Left hindlimb (tissue), 1 donor: ENCODE measurements at places on chromosomes 5 and 9.

GRCh38 chr9:1429297-1429696 is 379.1 kb downstream of the DMRT2 start:
- DNase-seq: no peak

DNA sequence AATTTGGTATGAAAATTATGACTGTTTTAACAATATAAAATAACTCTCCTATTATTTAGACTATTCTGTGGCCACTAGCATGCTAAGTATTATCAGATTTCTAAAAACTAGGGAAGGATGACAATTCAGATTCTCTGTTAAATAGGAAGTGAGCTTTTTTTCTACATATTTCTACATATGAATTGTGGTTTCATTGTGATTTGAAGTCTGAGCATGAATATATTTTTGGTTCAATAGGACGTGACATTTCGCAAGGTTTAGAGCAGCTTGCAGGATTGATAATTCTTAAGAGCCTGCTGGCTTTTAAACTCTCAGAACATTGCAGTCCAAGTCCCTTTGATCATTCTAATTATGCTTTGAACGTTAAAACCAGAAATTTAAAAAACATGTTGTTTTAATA is 82.9 kb downstream of the ADGRV1 start:
- no peak for DNase-seq

- DNase-seq: no peak
Measured at GRCh38 chr9:7894231-7894630, 94.7 kb upstream of the DMAC1 start.

GRCh38 chr9:121819428-121820231 is 168.2 kb downstream of the DAB2IP start:
- DNase-seq: peak; percentile 58

DNA sequence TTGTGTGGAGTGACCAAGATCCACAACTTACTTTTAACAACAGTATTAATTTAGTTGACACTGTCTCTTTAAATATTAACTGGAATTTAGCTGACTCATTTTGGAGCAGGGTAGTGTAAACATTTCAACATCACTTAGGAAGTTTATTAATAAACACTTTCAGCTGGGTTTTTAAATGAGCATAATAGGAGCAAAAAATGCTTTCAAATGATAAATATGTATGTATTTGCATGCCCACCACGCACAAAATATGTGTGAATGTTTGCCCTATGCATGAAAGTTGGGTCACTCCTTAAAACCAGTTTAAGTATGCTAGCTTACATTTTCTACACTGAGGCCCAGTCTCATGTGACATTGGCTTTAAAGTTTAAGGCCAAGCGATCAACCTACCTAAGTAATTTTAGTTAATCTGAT is 2.9 kb downstream of the ZFAND5 start:
- DNase-seq: no peak

DNA sequence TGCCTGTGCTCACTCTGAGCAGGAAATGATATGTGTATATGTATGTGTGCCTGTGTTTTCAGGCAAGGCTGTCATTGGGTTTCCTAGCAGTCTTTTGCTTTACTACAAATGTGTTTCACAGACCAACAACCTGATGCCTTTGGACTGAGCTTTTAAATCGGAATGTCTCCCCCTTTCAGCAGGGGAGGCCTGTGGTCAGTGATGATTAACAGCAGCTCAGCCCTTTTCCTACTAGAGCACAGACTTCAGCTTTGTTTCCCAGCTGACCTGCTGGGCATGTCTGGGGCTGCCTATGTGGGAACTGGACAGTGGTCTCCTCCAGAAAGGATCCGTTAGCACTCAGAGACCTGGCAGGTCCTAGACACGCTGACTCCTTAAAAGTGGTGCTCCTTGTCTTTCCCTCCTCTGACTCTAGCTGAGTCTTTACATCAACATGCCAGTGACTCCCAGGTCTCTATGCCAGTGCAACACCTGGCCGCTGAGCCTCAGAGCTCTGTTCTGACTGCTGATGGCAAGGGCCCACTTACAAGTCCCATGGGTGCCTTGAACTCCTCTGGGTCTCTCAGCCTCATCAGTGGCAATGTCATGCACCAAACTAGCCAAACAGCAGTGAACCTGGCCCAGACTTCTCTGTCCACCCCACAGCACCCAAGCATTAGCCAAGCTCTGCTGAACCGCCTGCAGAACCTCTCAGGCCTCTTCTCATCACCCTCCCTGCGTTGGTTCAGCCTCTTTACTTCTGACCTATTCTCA is 7.7 kb downstream of the MACROH2A1 start:
- DNase-seq: no peak

DNA sequence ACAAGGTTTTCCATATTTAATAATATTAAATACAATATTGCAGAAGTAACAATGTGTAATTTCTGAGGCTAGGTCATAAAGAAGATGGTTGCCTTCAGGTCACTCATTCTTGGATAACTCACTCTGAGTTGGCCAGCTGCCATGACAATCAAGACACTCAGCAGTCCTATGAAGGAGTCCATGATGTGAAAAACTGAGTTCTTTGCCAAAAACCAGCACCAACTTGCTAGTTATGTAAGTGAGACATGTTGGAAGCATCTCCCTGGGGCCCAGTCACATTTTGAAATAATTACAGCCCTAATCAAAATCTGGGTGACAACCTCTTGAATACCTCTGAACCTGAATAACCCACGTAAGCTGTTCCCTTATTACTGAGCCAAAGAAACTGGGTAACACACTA is 453.2 kb downstream of the CDH18 start:
- DNase-seq: no peak

- no peak for DNase-seq
Measured at GRCh38 chr9:134196911-134197310, 32.5 kb upstream of the RNU6ATAC start.

GRCh38 chr9:129551393-129551973 is 69.4 kb downstream of the C9orf50 start:
- no peak for DNase-seq

GRCh38 chr5:164139423-164139822 is 634.0 kb downstream of the MAT2B start:
- no peak for DNase-seq

GRCh38 chr9:89470224-89470839 is 27.6 kb downstream of the SEMA4D start:
- DNase-seq: no peak

- no peak for DNase-seq
Measured at GRCh38 chr5:17178373-17178675, 39.1 kb upstream of the BASP1 start.

GRCh38 chr9:95413793-95414192 is 96.3 kb upstream of the FANCC start:
- no peak for DNase-seq

DNA sequence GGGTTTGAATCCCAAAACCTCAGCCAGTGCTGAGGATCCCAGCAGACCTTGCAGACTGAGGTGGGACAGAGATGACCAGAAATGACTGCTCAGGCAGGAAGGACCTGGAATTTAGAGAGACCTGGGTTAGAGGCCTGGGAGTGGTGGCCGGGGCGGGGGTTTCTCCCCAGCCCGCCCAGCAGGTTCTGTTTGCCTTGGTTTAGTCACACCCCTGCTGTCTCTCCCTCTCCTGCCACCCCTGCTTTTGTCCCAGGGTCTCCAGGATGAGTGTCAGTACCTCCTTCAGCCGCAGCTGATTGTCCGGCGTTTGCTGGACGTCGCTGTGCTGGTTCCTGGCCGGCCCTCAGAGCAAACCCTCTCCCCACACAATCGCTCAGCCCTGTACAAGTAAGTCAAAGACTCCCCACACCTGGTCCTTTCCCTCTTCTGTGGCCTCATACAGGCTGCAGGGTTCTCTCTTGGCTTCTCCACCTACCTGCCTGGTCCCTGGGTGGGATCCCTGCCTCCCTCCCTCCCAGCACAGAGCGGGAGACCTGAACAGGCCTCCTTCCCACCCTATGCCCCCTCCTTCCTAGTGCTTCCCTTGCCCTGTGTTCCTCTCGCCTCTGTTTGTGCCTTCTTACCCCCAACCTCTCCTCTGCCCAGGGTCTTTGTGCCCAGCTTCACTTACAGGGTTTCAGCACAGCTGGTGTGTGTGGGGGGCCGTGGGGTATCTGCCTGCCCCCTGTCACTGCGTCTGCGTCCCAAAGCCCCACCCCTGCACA is 12.0 kb downstream of the TMEM8B start:
- no peak for DNase-seq

DNA sequence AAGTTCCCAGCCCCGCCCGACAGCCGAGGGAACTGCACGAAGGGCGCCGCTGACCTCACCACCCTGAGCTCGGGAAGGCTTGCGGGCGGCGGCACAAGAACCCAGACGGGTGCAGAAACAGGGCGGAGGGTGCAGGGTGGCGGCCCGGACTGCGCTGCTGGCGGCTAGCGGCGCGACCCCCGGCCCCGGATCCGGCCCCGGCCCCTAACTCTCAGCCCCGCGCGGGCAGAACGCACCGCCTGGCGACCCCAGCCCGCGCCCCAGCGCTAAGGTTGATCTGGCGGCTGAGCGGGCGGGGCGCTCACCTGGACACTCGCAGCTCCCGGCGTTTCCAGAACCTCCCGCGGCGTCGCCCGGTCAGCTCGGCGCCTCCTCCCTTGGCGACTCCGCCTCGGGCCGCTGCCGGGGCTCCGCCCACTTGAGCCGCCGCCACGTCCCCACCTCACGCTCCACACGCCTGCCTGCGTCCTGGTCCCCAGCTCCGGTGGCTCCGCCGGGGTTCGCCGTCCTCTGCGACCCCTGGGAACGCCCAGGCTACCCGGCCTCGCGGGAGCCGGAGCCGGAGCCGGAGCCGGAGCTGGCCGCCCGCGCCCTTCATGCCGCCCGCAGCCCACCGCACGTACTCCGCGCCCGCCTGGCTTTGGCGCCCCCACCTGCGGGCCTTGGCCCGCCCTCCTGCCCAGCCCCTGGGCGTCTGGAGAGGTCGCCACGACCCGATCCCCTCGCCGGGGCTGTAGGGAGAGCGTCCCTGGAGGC is at the start of gene P4HA2:
TSS of gene P4HA2 (minus strand) at position 369 of the 756 bp plus-strand sequence. CDS start 9,227 bp downstream, outside the sequence.
- DNase-seq: peak; percentile 88

- DNase-seq: no peak
Measured at GRCh38 chr5:126811515-126812198, 34.7 kb downstream of the LMNB1 start.

DNA sequence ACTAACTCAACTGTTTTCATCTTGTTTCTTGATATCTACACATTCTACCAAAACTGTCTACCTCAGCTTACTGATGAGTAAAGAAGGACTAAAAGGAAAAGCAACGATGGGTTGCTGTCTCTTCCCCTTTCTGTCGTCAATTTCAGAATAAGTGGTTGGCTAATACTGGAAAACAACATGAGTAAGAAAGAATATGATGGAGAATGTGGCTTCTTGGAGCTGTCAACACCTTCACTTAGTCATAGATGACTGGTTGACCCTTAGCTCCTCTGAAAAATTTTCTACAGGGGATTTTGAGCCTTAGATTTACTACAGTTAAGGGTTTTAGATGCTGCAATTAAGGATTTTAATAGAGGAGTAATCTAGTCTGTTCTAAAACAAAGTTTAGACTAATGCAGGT is 797.9 kb downstream of the TLE4 start:
- no peak for DNase-seq

DNA sequence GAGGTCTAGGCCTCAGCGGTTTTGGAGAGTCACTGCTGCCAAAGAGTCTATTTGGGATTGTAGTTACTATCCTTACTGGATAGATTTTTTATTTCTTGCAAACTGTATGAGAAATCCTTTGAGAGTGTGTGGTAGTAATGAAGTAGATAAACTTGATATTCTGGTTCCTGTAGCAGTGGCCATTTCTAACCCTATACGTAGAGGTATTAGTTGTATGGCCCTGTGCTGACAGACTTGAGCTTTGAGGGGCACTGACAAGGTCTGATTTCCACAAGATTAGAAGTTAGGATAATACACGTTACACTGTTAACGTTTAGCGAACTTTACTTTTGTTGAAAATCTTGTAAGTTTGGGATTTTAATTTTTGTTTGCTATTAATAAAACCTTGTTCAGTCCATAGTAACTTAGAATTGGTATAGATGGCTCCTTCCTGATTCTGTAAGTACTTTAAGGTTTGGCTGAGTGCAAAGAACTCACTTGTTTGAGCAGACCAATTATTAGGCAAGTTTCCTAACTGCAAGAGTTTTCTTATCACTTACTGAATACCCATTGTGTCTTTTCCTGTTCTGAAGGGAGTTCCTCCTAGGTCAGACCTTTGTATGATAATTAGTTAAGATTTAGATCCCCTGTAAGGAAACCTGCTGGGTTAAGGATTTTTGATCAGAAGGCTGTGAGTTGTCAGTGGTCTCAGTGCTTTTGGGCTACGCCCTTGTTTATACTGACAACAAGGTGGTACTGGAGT is 31.4 kb downstream of the GCNT1 start:
- DNase-seq: no peak

DNA sequence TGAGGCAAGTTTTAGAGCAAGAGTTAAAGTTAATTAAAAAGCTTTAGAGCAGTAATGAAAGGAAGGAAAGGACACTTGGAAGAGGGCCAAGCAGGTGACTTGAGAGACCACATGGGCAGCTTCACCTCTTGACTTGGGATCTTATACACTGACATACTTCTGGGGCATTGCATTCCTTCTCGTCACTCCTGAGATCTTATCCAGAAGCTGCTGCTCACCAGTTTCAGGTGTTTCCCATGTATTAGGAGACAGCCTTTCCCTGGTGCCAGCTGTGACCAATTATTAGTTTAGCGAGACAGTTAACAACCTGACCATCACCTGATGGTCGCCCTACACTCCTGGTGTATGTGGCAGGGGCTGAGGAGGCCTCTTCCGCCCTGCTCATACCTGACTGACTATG is 382.1 kb downstream of the KDM4C start:
- no peak for DNase-seq

DNA sequence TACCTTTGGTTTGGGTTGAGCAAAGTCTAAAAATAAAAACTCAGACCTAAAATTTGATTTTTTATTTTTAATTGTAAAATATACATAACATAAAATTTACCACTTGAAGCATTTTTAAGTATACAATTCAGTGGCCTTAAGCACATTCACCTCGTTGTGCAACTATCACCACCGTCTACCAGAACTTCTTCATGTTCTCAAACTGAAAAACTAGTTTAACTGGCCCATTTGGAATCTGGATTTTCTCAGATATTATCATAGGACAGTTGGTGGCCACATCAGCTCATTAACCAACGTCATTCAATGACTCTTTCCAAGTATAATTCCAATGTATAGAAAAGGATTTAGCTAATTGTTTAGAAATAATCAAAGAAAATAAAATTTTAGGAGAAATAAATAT is 319.3 kb downstream of the TLE1 start:
- no peak for DNase-seq

DNA sequence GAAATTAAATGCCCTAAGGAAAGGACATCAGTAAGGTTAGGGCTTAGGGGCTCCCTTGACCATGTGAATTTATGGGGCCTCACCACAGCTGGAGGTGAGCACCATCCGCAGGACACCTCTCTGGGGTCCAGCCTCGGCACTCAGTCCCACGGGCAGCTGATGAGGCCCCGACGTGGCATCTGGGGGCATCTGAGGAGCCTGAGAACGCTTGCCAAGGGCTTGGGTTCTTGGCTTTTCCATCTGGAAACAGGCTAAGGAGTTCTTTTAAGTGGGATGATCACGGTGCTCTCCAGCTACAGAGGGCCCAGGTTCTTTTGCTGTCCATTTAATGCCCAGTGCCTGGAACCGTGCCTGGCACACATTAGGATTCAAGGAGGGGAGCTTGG is 3.6 kb downstream of the NKX2-5 start:
- DNase-seq: no peak

- no peak for DNase-seq
Measured at GRCh38 chr5:76143884-76144283, 60.7 kb downstream of the SV2C start.

- DNase-seq: no peak
Measured at GRCh38 chr5:53031695-53032096, 42.5 kb downstream of the ITGA2 start.

- no peak for DNase-seq
Measured at GRCh38 chr9:81596679-81597418, 92.5 kb downstream of the TLE1 start.

GRCh38 chr9:34884747-34885189 is 73.3 kb upstream of the PHF24 start:
- DNase-seq: no peak
